ENCODE measurements at places on chromosomes 16 and 17.

DNA sequence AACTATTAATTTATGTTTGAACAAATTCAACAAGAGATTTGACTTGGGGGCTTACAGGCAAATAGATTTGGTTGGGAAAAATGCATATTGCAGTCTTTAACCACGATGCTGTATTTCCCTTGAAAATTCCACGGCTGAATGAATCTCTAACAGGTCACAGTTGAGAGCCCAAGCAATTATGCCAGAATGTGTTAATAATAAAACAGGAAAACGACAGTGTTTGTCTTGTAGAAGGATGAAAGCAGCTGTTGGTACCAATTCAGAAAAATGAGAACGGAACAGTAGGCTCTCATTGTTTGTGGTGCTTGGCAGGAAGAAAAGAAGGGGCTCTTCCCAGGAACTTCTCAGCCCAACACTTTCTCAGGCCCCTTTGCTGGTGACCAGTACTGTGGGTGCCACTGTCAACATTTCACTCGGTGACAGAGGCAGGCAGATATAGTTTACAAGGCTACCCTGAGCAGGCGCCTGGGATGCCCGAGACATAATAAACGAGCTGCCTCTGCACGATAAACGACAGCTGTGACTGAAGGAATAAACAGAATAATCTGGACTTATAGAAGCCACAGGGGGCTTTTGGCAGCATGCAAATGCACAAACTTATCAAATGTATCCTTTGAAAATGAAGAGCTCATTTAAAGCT, 387.1 kb downstream of the HS3ST4 start:
- DNase-seq: no peak

GRCh38 chr17:21204935-21205334, 9.0 kb downstream of the TMEM11 start:
- no peak for DNase-seq

DNA sequence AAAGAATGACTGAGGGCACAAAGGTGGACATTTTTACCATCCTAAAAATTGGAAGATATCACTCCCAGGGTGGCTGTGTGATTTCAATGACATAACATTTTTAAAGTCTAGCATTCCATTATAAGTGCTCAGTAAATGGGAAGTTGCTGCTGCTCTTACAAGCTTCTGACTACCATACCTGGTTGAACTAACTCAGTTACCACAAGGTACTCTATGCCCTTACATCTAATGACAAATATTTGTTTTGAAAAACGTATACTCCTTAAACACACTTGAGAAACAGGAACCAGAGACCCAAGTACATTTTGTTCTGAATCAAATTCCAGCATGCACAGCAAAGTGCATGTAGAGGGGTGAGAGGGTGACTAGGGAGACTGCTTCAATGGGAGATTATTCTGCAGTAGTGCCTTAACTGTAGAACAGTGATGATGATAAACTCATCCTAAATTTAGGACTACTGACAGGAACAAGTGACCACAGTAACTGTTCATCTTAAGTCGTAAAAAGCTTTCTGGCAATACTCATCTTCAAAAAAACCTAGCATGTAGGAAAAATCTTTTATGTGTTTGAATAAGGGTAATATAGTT, 83.5 kb downstream of the KANSL1 start:
- no peak for DNase-seq

GRCh38 chr16:22323173-22323958, 26.2 kb downstream of the POLR3E start:
- no peak for DNase-seq

- DNase-seq: no peak
Measured at GRCh38 chr16:68943961-68944360, 100.6 kb downstream of the TANGO6 start.

DNA sequence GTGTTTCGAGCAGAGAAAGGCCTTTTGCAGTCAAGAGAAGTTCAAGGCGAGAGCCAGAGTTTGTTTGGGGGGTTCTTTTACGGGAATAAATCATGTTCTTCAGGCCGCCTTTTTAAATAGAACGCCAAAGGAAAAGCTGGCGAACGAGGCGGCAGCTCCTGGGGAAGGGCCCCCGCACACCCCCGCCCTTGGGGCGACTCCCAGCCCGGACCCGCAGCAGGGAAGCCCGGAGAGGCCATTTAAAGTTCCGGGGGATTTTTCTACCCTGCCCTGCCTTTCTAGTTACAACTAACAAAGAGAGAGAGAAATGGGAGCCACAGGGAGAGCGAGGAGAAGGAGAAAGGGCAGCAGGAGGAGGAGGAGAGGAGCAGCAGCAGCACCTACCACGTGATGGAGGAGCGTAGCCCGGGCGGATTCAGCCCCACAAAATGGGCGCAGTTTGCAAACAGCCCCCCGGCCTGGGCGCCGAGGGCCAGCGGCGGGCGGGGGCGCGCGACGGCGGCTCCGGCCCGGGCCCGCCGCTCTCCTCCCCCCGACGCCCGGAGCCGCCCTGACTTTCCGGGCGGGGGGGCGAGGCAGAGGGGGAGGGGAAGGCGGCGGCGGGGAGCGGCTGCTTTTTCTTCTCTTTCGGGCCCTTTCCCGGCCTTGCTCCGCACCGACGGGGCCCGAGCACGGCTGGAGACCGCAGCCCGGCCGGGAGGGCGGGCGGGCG, 634 bp downstream of the KANSL1 start:
- DNase-seq: peak; percentile 57

DNA sequence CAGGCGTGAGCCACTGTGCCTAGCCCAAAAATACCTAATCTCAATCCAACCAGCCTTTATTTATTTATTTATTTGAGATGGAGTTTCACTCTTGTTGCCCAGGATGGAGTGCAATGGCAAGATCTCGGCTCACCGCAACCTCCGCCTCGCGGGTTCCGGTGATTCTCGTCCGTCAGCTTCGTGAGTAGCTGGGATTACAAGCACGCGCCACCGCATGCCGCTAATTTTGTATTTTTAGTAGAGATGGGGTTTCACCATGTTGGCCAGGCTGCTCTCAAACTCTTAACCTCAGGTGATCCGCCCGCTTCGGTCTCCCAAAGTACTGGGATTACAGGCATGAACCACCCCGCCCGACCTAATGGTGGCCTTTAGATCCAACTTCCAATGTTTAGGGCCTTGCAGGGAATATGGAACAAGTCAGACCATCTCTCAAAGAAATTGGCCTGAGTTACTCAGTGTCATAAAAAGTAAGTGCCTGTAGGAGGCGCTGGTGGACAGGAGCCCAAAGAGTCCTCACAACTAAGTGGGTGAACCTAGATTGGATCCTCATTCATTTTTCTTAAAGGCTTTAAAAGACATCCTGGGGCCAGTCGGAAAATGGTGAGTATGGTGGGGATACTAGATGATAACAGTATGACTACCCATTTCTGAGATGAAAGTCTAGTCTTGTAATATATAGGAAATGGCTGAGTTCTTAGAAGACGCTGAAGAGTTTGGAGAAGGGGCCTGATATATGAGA, 4.6 kb downstream of the ZSCAN10 start:
- DNase-seq: no peak

GRCh38 chr16:70573451-70574121, 50.0 kb downstream of the SF3B3 start:
- DNase-seq: no peak

GRCh38 chr17:45248132-45248957, 13.5 kb downstream of the SPATA32 start:
- peak; percentile 71 for DNase-seq

DNA sequence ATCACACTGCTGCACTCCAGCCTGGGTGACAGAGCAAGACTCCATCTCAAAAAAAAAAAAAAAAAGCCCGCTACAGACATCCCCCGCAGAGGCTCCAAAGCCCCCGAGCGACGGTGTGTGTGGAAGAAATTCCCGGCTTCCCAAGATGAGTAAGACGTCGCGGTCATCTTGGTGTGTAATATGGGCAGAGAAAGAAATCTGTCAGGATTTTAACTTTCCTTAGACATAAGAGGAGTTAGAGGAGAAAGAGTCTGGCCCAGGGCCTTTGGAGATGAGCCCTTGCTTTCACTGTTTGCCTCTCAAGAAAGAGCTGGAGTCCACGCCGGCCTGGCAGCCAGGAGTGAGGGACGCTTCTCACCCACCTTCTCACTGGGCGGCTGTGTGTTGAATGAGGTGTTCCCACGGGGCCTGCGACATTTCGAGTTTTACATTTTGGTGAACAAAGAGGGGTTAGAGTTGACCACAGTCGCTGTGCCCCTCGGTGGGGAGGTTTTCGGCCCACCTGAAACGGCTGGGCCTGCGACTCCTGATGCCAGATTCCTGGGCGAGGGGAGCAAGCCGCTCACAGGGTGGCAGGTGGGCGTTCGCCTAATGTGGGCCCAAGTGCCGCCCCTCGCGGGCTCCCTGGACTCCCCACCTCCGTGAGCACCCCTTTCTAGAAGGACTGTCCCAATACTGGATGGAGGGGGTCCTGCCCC, 17.9 kb downstream of the C1QTNF1 start:
- no peak for DNase-seq

Measured in activated T-cell treated with anti-CD3 and anti-CD28 coated beads for 48 hours (primary cell).